ENCODE measurements at places on chromosomes 1 and 21.

DNA sequence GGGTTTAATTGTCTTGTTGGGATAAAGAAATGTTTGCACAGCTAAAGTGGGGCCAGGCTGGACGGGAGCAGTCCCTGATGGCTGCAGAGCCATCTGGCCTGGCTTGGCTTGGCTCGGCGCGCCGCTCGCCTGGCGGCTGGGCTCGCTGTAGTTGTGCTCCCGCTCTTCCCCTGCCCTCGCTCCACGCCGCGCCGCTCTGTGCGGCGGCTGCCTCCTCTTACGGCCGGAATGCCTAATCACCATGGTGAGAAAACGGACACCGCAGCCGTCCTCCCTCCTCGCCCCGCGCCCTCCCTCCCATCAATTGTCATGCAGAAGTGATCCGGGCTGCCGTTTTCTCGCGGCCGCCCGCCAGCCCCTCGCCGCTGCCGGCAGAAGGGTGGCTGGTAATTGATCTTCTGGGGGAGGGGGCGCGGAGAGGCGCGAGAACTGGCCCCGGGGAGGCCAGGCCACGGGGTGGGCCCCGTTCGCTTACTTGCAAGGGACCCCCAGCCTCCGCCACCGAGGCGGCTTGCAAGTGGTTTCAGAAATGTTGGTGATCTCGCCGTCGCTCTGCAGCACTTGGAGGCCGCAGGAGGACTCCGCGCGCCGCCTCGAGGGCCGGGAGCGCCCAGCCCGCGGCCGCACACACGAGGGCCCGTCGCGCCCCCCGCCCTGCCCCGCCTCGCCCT lies 12.4 kb downstream of the RNF220 start:
- DNase-seq = no peak

- DNase-seq = no peak
Observed at GRCh38 chr1:46480959-46481646, 8.5 kb upstream of the DMBX1 start.

DNA sequence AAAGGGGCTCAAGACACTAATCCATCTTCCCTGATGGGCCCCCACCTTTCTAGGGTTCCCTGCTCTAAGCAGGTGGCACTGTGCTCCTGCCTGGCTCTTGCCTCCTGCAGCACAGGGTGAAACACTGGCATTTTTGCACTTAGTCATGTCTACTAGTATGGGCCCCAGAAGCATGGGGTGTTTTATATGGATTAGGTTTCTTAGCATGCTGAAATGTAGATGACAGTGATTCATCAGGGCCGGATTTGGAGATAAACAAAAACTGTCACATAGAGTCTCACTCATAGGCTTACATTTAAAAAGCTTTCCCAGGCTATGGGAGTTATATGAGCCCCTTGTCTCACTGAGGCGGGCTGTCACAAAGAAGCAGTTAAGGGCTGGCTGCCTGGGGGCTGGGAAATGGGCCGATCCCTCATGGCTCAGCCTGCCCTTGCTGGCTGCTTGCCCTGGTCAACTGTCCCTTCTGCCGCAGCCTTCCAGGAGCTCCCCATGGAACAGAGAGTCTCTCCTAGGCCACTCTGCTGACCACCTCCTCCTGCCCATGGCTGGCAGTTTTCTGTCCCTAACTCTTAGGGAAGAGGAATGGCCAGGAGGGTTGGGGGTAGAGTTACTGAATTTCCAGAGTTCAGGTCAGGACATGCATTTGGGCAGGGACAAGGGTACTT lies 6.5 kb downstream of the GALNT2 start:
- DNase-seq = no peak

DNA sequence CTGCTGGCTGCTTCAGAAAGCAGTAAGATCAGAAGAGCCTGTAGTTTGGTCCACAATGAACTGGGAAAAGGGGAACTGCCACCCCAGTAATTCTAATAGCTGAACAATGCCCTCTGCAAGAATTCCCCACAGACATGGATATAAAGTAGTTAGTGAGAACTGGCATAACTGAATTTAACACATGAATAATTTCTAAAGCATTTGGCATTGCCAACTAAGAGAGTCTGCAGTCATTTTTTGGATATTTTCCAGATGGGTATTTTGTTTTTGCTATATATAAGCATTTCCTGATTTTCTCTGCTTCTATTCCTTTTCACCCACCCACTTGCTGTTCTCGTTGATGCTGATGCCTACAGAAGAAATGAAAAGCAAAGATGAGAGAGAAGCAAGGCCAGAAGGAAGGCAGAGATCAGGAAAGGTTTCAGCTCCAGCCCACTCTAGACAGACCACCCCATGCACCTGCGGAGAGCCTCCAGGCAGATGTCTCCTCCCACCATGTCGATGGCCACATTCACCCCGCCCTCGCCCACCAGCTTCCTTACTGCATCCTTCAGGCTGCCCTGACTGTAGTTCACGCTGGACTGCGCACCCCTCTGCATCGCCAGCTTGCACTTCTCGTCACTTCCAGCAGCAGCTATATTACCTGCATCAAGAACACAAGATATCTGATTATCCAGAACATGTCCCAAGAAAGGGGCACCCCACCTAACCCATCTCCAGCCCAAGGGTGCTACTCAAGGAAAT lies 55.9 kb upstream of the SEC16B start:
- DNase-seq = no peak
